Activated naive CD4-positive, alpha-beta T cell treated with Interleukin-2 at 50 U/mL for 16 hours (primary cell): ENCODE measurements at places on chromosomes 7 and 10.
A peak's percentile ranks its signal among the peaks of the same experiment; 100 is the strongest.

DNA sequence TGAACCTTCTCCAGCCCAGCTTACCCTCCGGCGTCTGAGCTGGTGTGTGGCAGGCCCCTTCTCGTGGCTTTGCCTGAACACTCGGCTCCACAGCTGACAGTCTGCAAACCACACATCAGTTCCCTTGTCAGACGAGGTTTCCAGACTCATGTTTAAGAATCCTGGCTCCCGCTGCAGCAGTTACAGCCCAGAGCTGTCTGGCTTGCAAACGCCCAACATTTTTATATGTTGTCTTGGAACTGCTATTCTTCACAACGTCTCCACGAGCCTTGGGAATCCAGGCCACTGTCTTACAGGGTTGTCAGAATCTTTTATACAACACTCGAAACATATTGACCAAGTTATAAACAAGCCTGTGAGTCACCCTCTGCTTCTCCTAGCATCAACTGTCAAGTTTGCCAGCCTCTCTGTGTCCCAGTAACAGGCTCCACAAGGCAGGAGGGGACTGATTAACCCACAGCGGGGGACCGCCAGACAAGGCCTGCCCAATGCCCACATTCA lies 68.1 kb downstream of the TNS3 start:
- no peak for DNase-seq

DNA sequence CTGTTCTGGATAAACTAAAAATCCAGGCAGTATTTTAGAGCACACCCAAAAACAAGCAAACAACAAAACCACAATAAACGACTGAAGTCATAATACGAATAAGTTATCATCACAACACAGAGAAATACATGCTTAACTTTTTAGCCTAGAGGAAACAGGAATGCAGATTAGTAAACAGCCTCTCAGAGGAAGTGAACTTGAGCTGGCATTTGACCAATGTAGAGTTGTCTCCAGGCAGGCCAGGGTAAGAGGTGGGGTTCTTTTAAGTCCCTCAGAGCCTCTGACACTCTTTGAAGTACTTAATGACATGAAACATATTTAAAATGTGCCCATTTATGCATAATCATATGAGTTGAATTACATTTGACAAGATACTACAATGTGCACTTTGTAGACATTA lies 43.3 kb upstream of the PLXDC2 start:
- no peak for DNase-seq

- DNase-seq: no peak
Measured at GRCh38 chr7:118185163-118185860, 1.3 kb downstream of the LSM8 start.

- no peak for DNase-seq
Measured at GRCh38 chr10:127877699-127878098, 15.0 kb downstream of the CLRN3 start.

- DNase-seq: no peak
Measured at GRCh38 chr10:109973326-109973829, 34.4 kb upstream of the ADD3 start.

DNA sequence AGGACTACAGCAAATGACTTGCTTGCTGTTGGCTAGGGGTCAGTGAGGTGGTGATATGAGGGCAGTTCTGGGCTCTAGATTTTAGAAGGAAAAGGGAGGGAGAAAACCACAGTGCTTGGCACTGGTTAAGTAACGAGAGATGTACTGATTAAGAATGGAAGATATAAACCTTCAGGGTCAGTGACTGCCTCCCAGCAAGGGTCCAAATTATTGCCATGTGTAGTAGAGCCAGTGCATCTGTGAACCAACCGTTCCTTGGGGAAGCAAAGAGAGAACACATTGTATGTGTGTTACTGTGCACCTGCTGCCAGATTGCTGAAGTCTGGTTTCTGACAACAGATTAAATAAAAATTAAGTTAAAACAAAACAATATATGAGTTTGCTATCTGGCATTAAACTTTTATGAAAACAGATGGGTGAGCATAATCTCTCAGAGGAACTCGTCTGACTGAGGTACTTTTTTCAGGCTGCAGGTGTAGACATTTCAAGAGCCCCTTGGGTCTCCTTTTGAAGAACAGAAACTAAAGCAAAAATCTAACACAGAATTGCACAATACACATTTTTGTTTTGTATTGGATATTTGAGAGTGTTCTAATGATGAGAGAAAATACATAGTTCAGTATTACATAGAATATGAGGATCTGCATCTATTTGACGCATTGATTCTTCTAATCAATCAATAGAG lies 1120.6 kb downstream of the SORCS3 start:
- no peak for DNase-seq

- DNase-seq: no peak
Measured at GRCh38 chr7:131425992-131426391, 98.3 kb downstream of the MKLN1 start.

DNA sequence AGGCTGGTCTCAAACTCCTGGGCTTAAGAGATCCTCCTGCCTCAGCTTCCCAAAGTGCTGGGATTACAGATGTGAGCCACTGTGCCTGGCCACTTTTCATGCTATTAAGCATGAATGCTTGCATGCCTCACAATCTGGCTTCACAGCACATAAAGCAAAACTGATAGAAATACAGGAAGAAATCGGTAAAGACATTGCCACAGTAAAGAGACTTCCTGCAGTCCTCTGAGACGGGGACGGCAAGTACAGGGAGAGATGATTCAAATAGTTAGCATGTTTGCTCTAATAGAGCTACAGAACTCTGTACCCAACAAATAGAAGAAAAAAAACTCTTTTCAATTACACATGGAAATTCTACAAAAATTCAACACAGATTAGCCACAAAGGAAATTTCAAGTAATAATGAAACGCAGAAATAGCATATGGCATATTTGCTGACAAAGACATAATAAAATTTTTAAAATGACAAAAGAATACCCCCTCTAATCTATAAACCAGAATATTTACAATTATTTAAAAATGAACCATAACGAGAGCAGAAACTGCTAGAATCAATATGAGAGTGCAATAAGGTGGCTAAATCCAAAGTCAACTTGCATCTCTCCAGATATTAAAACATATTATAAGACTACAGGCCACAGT lies 32.3 kb downstream of the CARD11 start:
- DNase-seq: no peak

DNA sequence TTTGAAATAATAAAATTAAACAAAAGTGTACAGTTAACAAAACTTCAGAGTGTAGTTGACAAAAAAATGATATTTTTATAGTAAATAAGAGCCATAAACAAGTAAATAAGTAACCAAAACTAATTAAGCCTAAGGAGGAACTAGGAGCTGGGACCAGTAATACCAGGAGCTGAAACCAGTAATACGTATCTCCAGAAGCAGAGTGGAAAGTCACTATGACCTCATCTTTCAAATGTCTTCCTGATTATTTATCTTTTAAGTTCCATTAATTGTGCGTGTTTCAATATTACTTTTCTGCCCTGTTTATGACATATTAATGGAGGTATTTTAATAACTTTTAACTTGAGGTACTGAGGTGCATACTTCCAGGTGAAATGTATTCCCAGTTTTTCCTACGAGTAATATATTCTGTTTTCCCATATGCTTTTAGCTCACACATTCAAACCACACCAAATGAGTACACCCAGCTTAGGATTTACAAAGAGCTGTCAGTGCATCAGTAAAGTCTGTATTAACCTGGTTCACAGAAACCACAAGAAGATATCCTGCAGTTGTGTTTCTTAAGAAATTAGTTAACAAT lies 283.7 kb upstream of the HGF start:
- no peak for DNase-seq

DNA sequence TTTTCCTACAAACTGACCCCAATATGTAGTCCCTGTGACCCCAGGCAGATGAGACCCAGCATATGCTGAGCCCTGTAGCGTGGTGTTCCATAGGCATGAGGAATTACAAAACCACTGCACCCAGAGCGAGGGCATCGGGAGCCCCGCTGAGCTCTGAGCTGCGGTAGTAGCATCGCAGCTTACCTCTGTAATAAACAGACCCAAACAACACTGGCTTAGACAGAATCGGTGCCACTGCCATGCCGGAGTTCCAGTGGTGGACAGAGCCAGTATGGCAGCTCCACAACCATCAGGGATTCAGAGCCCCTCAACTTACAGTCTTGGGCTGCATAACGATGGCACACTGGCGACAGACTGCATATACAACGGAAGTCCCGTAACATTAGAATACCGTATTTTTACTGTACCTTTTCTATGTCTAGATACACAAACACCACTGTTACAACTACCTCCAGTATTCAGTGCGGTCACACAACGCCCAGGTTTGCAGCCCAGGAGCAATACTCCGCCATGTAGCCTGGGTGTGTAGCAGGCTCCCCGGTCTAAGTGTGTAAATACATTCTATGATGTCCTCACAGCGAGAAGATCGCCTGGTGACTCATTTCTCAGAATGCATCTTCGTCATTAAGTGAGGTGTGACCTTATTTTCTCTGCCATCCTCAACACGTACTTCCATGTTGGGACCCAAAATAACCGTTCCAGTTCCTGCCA lies 68.8 kb downstream of the PROSER2 start:
- no peak for DNase-seq

- DNase-seq: no peak
Measured at GRCh38 chr7:86955895-86956503, 103.5 kb downstream of the ELAPOR2 start.

DNA sequence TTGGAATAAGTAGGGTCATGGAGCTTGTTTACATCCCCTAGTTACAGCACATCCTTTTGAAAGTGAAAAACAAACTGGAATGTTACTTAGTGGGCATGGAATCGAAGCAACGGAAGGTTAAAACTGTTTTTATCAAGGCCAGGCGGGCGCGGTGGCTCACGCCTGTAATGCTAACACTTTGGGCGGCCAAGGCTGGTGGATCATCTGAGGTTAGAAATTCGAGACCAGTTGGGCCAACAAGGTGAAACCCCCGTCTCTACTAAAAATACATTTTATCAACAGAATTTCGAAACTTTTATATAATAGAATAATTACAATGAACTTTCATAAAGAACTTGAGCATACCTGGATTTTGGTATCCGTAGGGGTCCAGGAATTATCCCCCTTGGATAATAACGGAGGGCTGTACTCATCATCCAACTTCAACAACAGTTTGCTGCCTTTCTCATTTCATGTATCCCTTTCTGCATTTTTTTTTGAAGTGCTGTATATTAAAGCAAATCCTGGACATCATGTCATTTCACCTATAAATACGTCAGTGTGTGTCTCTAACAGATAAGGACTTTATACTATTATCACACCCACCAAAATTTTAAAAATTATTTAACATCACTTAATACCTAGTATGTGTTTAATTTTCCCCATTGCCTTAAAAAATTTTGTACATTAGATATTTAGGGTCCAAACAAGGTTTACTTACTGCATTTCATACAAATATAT lies 1.3 kb upstream of the TMED4 start:
- DNase-seq: no peak

- no peak for DNase-seq
Measured at GRCh38 chr7:3215624-3216585, 85.1 kb upstream of the SDK1 start.

DNA sequence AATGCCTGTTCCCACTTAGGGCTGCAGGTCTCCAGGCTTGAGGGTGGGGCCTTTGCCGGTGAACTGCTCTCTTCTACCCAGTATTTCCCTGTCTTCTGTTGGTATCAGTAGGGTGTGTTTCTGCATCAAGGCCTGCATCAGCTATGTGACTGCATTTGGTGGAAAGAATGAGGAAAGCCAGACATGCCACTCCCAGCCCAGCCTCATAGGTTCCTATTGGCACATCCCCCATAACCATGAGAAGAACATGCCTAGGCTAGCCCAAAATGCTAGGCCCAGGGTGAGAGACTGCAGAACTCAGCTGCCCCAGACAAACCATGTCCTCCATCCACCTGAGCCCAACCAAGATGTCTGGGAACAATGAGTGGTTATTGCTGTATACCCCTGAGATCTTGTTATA lies 380.3 kb upstream of the ADARB2 start:
- DNase-seq: no peak

DNA sequence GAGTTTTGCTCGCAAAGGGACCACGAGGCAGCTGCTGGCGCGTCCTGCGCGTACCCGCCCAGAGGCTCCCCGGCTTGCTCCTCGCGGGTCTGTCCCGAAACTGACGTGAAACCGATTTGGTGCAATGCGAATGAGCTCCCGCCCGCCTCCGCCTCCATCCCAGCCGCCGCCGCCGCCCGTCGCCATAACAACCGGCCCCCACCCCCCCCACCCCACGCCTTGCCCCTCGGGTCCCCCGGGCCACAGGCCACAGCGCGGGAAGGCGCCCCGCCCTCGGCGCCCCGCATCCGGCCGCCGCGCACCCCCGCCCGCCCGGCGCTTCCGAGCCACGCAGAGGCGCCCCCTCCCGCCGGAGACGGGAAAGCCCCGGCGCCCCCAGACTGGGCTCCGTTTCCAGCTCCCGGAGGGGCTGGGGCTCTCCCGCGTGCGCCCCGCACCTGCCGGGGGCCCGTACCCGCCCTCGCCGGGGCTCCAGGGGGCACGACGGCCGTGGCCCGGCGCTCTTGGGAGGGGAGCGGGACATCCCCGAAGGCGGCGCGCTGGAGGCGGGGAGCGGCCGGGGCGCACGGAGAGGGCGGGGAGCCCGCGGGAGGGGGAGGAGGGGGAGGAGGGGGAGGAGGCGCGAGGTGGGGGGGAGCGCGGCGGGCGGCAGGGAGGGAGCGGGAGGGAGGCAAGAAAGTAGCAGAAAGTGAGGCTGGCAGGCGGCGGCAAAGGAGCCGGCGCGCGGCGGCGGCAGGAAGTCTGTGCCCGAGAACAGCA lies at the start of gene CAMK1D:
CAMK1D (plus strand) TSS at position 678 of the 759 bp plus-strand sequence.
- peak; percentile 86 for DNase-seq

DNA sequence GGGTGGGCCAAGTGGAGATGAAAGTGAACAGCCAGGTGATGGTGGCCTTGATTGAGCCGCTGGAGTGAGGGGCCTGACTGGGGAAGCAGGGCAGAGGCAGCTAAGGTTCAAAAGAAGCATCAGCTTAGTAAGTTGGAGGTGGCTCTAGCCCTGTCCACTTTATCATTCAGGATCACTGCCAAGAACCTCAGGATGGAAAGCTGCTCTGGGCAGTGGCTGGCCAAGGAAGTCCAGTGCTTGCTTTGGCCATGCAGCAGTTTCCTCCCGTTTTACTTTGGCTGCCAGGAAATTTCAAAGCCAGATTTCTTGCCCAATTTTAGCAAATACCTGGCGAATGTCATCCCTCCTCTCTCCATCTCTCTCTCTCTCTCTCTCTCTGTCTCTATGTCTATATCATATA lies 384.9 kb downstream of the PLXNA4 start:
- no peak for DNase-seq

DNA sequence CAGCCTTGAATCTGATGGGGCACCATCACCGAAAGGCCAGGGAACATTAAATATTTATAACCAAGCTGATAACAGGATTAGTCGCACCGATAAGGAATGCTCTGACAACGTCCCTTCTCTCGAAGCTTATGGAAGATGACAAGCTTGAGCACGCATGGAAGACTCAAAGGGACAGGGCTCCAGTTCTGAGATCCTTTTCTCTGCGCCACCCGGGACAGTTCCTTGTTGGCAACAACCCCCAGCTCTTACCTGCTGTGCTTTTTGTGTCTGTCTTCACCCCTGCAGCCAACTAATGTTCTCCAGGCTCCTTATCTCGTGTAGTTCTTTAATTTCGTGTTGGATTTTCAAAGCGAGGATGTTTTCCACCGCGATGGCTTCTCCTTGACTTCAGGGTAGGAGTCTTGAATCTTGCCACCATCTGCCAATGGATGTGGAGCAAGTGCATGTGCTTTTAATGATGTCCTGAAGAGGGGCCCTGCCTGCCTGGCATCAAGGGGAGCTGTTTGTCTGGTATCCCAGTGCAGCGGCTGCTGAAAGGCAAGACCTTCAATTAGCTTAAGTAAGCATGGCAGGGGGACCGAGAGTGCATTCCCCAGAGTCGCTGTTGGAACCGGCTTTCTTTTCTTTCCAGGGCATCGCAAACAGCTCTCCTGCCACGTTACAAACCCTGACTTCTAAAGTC lies 354 bp upstream of the FERD3L start:
- DNase-seq: no peak
